Activated CD4-positive, alpha-beta T cell treated with anti-CD3 and anti-CD28 coated beads, Interleukin-2, amount 50 U/mL, for 24 hours (primary cell): ENCODE measurements at places on chromosomes 2 and 18.

GRCh38 chr2:236158969-236159777 is 9.0 kb downstream of the GBX2 start:
- DNase-seq: no peak

- DNase-seq: no peak
Measured at GRCh38 chr2:170165129-170165528, 12.8 kb upstream of the MYO3B start.

DNA sequence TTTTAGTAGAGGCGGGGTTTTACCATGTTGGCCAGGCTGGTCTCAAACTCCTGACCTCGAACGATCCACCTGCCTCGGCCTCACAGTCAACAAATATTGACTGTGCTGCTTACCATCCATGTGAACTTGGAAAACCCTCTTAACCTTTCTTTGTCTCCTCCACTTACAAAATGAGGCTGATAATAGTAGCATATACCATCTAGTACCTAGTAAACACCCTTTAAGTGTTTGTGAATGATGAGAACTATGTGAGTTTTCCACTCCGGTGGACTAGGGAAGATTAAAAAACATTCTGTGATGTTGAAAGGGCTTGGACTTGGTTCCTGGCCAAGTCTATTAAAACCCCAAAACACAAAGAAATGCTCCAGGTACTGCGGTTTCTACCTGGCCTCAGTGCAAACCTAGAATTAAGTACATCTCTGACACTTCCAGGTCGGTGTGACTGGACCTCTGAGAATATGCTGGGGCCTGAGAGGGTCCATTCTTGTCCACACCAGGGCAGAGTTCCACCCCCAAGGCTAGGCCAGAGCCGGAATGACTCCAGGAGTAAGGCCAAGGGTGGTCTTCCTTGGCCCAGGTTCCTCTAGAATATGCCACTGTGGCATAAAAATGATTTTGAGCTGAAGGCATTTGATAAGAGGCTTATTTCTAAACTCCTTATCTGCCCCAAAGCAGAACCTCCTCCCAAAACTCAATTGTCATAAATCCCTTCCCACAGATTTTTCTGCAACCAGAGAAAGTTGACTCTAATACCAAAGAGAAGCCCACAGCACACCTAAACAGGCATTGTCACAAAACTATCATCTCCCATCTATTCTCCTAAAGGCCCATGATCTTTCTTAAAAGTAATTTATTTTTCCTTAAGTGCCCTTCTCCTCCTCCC is 217.5 kb downstream of the TGIF1 start:
- DNase-seq: no peak

- no peak for DNase-seq
Measured at GRCh38 chr2:195782156-195782555, 125.1 kb downstream of the SLC39A10 start.

DNA sequence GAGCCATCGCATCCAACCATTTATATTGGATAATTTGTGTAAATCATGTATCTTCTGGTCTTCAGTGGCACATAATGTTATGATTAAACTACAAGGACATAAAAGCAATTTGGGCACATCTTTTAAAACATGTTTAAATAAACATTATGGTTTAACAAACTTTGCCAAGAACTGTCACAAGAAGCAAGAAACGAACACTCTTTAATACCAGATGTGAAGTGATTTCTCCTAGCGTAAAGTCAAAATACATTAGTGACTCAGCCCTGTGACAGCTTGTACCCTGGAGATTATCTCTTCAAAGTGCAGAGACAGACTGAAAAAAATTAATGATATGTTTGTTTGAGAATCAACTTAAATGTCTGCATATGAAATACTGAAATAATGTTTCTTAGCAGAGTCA is 39.9 kb downstream of the DSEL start:
- no peak for DNase-seq

- DNase-seq: no peak
Measured at GRCh38 chr18:70931942-70932814, 643.3 kb downstream of the SOCS6 start.
